Activated naive CD4-positive, alpha-beta T cell treated with anti-CD3 and anti-CD28 coated beads for 36 hours (primary cell): ENCODE measurements at places on chromosomes 12 and 14.

- DNase-seq = no peak
Measured at GRCh38 chr14:51224551-51224950, 15.5 kb upstream of the TMX1 start.

GRCh38 chr14:93269341-93270068, 62.4 kb downstream of the UBR7 start:
- DNase-seq = no peak

DNA sequence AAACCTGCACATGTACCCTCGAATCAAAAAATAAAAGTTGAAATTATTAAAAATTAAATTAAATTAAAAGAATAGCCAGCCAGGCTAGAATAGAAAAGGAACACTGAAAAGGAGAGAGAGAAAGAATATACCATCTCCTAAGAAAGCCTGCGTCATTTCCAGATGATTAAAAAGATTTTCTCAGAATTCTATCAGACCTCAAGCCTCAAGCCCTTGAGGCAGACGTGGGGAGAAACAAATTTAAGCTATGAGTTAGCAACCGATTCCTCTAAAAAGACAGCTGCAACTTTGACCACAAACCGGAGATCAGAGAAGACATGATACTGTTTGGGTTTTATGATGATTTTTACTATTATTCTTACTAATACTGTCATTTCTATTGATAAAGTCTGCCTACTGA, 138.3 kb downstream of the KSR2 start:
- no peak for DNase-seq

DNA sequence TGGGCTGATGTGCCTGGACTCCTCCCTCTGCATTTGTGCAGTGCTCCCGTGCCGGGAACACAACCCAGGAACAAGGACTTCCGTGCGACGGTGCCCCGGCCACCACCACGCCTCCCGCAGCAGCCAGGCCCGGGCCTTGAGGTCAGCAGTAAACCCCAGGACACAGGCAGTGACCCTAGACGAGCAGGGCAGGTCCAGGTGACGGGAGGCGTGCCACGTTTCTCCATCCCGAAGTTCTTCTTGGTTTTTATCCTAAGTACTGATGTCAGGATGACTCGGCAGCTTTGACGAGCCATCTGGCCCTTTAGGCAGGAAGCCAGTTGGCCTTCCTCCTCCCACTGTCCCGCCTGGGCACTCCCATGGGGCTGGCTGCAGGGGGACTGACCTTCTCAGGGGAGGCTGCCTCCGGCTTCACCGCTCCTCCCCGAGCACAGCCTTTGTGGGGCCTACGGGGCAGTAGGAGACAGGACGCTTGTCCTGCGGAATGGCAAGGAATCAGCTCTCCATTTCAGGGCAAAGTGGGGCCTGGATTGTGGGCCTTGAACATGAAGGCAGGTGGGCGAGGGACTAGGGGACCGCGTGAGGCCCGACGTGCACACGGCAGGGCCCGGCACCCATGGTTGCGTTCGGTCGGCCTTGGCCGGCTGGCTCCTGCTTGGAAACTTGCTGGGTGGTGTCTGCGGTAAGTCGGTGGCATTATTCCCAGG, 94.1 kb downstream of the FBXL14 start:
- no peak for DNase-seq

- no peak for DNase-seq
Measured at GRCh38 chr12:6358881-6359280, 16.5 kb downstream of the SCNN1A start.

- no peak for DNase-seq
Measured at GRCh38 chr14:103204852-103205540, 81.7 kb downstream of the TNFAIP2 start.

DNA sequence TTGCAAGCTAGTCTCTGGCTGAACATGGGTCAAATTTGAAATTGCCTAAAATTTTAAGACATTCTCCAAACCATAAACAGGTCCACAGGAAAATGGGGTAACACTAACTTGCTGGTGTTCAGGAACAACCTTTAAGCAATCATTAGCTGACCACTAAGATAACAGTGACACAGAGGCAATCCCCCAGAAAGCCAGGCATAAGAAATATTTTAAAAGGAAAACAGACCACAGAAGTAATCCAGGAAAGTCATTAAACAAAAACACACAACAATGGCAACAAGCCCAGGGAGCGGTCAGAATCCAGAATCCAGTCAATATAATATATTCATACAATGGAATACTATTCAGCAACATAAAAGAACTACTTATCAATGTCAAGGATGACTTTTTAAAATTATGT, 59.1 kb downstream of the LRP6 start:
- no peak for DNase-seq

GRCh38 chr12:22797701-22798100, 172.7 kb downstream of the ETNK1 start:
- DNase-seq = no peak

DNA sequence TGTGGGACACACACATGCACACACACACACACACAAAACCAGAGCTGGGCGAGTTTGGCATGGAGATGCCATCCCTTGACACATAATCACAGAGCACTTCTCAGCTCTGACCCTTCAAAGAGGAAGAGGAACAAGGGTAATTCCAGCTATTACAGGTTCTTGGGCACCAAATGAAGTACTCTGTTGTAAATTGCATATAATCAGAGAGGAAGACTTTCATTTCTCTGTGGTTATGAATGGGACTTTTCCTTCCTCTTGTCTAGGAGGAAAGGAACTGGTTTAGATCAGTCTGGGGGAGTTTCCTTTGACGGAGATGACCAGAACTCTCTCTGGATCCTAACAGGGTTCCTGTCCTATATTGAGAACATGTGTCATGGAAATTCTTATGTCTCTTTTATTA, 26.4 kb upstream of the FGF6 start:
- DNase-seq = no peak

DNA sequence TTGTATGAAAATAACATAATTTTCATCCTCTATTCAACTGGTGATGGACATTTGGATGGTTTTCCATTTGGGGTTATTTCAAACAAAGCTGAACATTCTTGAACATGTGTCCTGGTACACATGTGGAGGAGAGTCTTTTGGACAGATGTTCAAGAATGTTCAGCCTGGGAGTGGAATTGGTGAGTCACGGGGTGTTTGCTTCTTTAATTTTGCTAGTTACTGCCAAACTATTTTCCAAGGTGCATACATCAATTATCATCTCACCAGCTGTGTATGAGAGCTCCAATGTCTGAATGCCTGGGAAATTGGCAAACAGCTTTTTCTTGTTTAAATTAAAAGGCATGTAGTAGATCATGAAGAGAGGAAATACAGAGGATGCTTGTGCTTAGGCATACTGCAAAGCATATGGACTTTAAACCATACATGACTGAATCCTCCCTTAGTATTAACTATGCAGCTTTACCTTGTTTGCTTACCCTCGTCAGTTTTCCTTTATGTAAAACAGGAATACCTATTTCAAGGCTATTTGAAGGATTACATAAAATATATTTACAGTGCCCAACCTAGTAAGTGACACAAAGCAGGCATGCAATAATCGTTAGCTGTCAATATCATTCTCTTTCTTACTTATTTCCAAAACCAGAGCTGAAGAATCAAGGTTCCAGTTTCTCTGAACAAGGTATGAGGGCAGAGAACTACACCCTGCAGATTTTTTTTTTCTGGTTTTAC, 152.1 kb downstream of the ITPR2 start:
- DNase-seq = no peak
